Common myeloid progenitor, CD34-positive (primary cell): ENCODE measurements at places on chromosomes 12 and 14.

DNA sequence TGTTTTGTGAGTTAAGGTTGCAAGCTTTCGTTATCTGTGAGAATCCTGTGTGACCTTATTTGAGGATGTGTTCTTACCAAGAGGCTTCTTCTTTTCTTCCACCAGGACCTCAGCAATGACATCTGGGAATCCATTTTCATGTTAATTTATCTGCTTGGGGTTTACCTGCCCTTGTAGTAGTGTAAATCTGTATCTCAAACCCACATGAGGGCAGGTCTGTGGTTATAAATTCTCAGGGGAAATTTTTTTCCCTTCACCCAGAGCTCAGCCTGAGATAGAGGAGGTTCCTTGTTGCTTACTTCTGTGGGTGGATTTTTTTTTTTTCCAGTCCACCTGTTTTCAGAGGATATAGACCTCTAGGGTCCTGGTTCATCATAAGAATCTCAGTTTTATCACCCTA, 70.8 kb downstream of the AKAP6 start:
- no peak for DNase-seq

DNA sequence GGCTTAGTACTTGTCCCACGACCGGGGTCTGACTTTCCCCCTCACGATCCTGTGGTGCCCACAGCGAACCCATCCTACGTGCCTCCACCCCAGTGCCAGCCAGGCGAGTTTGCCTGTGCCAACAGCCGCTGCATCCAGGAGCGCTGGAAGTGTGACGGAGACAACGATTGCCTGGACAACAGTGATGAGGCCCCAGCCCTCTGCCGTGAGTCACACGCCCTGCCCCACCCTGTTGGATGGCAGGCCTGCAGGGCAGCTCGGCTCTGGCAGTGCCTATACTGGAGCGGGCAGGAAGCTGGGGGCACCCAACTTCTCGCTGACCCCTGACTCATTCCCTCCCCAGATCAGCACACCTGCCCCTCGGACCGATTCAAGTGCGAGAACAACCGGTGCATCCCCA, 18.3 kb upstream of the LRP1-AS start:
- no peak for DNase-seq

GRCh38 chr12:91040096-91040755, 17.6 kb downstream of the KERA start:
- DNase-seq: no peak

- DNase-seq: peak; percentile 96
Measured at GRCh38 chr14:92549859-92550230, 36.3 kb downstream of the RIN3 start.

DNA sequence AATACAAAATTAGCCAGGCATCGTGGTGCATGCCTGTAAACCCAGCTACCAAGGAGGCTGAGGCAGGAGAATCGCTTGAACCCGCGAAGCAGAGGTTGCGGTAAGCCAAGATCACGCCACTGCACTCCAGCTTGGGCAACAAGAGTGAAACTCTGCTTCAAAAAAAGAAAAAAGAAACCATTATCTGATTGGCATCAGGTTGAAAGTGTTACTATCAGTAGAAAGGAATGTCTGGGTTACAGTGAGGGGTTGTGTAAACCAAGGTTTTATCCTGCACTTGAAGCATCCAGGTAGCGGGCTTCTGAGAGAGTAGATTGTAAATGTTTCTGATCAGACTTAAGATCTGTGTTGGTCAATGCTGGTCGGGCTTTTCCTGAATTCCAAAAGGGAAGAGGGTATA, 14.1 kb upstream of the OXA1L start:
- no peak for DNase-seq

DNA sequence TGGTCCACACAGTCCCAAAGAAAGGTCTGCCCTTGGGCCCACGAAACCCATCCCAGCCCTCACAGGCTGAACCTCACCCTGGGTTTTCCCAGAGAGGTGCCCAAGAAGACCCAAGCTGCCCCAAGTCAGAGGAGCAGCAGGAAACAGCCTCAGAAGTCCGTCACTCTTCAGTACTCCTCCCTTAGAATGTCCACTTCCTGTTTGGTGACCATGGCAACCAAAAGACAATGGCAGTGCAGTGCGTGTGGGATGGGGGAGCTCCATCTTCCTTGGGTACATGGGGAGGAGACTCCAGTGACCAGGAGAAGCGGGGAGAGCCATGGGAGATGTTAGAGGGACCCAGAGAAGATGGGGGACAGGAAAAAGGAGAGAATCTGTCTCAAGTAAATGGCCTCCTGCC, 11.3 kb downstream of the SELPLG start:
- DNase-seq: no peak

- DNase-seq: peak; percentile 8
Measured at GRCh38 chr12:99810718-99811593, 163.4 kb downstream of the GARIN6 start.

- peak; percentile 78 for DNase-seq
Measured at GRCh38 chr12:48189331-48190125, 6.1 kb downstream of the CCDC184 start.

DNA sequence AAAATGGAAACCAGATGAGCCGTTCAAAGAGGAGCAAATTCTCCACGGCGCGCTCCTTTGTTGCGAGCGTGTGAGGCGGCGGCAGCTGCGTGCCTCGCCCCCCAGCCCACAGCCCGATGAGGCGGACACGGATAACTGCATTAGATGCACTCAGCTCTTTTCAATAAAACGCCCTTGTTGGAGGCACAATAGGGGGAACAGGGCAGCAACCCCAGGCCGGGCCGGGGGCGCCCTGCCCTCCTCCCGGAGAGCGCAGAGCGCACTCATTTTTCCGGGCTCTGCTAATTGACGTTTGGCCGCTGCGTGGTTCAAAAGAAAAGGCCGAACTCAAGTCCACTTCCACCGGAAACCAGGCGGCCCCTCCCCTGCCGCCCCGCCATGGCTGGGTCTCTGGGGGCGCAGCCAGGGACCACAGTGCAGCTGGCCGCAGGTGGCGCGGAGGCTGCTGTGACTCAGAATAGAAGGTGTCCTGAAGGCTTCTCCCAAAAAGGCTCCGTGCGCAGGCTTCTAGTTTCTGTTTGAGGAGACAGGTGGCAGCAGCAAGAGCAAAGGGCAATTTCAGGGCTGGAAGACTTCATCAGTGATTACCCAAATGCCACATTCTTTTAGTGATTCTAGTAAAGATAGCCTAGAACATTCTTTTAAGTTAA, 29.0 kb upstream of the SMOC1 start:
- DNase-seq: peak; percentile 28

GRCh38 chr12:34403706-34404376, 381.5 kb downstream of the ALG10 start:
- DNase-seq: no peak

- DNase-seq: peak; percentile 88
Measured at GRCh38 chr14:23929822-23930294, 23.7 kb upstream of the DHRS4 start.

- peak; percentile 41 for DNase-seq
Measured at GRCh38 chr14:39102265-39102968, 618 bp downstream of the SEC23A start.

- peak; percentile 84 for DNase-seq
Measured at GRCh38 chr14:23567186-23568020, at the start of gene AP1G2. TSS of gene AP1G2 (minus strand) at chr14:23567791. CDS start at chr14:23567314, 477 bp downstream.

- DNase-seq: no peak
Measured at GRCh38 chr12:64724201-64724745, 34.9 kb downstream of the GNS start.

DNA sequence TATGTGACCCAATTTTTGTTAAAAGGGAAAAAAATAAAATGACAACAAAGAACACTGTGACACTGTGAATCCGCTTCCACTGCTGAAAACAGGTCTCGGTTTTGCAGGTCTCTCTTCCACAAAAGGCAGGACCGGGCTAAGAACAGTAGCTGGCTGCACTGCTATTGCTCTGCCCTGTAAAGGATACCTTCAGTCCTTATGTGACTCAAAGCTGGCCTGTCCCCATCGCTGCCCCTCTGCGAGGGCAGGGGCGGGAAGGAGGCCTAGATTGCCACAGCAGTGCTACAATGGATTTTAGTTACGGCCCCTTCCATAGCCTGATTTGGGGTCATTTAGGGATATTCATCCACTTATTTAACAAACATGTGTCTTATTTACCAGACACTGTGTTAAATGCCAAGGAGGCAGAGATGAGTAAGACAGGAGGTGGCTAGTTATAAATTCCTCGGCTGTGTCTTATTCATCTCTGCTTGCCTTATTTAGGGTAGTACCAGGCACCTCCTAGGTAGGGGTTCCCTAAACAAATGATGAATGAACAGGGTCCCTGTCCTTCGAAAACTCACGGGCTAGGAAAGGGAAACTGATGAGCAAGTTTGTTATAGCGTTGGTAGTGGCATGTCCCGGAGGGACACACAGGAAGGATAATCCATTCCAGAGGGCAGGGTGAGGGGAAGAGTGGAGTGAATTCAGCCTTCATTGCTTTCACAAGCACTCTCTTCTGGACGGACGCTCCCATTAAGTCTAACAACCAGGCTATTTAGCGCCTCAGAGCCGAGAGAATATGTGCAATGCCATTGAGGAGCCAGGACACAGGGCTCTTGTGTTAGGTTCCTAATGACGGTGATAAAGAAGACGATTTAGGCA, 73.3 kb downstream of the EID3 start:
- DNase-seq: no peak
